ENCODE measurements at places on chromosomes 3 and 15.

DNA sequence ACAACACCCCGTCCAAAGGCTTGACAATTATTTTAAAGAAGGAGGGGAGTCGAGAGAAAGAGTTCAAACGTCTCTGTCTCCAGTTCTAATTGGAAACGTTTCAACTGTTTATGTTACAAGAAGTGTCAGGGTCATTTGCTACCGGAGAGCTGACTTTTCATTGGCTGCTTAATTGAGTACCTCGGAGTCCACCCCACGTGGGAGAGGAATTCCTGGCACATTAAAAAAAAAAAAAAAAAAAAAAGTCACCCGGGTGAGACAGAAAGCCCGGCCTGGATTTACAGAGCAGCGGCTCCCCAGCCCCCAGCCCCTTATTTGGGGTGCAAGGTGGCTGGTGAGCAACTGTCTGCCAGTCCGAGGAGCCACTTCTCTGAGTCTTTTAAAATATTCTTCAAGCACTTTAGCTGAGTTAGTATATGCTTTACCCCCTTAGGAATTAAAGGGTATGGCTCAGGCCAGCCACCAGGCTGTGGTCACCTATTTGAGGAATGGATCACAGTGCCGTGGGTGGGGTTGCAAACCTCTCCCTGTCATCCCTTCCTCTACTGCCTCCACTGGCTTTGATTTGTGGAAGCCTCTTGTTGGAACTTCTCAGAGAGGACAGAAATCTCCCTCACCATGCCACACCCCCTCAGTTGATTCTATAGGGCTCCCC lies 3.9 kb upstream of the TLE3 start:
- DNase-seq = peak; percentile 81

DNA sequence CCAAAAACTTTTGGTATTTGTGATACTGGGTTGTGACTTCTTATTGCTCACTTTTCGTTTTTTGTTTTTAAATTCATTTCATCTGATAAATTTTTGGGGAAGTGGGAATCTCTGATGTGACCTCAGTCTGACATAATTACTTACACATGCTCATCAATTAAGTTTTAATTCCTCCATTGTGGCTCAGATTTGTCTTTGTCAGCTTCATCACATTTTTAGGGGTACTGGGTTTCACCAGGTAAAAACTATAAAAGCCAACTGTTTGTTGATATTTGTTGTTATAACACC lies 425.3 kb upstream of the TGFBR2 start:
- DNase-seq = no peak

DNA sequence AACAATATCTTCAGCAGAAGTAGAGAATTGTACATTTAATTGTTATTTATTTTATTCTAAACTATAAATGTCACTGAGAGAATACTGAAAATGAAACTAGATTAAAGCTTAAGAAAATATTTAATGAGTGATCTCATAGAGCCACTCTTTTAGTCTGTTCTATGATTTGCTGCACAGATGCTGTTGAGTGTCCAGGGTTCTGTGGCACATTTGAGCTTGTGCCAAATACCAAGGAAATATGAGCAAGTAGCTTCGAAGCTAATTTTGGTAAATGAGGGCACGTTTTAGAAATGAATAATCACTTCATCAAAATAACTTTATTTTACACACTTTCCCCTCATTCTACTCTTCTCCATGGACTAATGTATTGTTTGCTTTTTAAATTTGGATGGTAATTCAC lies 53.6 kb upstream of the THRB start:
- no peak for DNase-seq

- DNase-seq = no peak
Observed at GRCh38 chr3:119717520-119717919, 14.7 kb downstream of the CFAP91 start.

- no peak for DNase-seq
Observed at GRCh38 chr3:53998980-53999379, 107.3 kb upstream of the SELENOK start.

GRCh38 chr3:71504250-71505036 lies 79.1 kb downstream of the FOXP1 start:
- no peak for DNase-seq

- DNase-seq = no peak
Observed at GRCh38 chr3:110711851-110712516, 359.6 kb upstream of the NECTIN3 start.

GRCh38 chr3:64022451-64023186 lies 675 bp downstream of the PSMD6 start:
- DNase-seq = no peak

DNA sequence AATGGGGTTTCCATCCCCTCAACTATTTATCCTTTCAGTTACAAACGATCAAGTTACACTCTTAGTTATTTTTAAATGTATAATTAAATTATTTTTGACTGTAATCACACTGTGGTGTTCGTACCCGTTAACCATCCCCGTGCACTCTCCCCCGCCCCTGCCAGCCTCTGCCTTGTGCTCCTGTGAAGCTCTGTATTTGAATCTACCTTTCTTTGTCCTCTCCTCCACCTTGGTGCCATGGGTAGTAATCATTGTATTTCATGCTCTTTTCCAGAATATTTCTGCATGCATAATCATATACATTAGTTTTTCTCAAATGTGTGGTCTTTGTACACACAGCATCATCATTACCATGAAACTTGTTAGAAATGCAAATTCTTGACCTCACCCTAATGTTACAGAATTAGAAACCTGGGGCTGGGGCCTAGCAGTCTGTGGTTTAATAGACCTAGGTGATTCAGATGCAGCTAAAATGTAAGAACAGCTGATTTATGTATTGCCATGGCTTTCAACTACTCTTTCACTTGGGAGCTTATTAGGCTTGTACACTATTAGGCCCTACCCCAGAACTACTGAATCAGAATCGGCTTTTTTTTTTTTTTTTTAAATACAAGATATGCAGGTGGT lies 91.5 kb downstream of the STT3B start:
- no peak for DNase-seq

DNA sequence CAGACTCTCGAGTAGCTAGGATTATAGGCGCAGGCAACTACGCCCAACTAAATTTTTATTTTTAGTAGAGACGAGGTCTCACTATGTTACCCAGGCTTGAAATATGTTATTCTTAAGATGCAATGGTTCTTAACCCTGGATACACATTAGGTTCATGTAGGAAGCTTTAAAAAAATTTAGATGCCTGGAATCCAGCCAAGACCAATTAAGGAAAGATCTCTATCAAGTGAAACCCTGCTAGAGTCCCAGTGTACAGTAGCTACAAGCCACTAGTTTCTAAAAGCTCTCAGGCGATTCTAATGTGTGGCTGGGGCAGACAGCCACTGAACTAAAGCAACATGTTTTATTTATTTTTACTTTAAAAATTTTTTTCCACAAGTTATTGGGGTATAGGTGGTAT lies 33.2 kb downstream of the TRIM69 start:
- no peak for DNase-seq

DNA sequence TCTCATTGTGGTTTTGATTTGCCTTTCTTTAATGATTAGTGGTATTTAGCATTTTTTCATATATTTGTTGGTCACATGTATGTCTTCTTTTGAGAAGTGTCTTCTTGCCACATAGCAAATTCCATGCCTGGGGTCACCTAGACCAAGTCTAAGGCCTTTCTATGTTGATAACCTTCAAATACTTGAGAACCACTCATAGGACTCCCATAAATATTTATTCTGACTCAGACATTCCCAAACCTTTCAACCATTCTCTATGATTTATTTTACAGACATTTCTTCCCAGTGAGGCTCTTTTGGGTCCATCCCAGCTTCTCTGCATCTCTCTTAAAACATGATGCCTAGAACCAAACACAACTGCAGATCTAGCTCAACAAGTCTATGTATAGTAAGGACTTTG lies 69.2 kb downstream of the ATP8B4 start:
- no peak for DNase-seq

- DNase-seq = peak; percentile 61
Observed at GRCh38 chr3:194269610-194270145, 81.5 kb downstream of the CPN2 start.

Data from T47D (cell line).